ENCODE measurements at places on chromosomes 11 and 22.
A peak's percentile ranks its signal among the peaks of the same experiment; 100 is the strongest.

DNA sequence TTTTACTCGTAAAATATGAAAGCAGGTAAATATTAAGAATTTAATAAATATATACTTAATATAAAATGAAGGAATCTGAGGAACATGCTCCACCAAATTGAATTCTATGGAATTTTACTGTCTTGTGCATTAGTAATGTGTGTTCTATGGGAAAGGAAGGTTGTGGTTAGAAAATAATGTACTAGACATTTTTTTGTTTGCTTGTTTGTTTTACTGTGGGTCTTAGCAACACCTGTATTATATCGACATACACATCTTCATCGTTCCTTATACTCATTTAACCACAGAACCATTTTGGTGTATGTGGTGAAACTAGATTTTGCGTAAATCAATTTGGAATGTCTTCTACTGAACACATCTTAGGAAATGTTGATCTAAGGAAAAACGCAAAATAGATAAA is 114.1 kb upstream of the MTMR2 start:
- no peak for DNase-seq

GRCh38 chr11:92458486-92458885 is 233.9 kb downstream of the FAT3 start:
- DNase-seq, result no peak

DNA sequence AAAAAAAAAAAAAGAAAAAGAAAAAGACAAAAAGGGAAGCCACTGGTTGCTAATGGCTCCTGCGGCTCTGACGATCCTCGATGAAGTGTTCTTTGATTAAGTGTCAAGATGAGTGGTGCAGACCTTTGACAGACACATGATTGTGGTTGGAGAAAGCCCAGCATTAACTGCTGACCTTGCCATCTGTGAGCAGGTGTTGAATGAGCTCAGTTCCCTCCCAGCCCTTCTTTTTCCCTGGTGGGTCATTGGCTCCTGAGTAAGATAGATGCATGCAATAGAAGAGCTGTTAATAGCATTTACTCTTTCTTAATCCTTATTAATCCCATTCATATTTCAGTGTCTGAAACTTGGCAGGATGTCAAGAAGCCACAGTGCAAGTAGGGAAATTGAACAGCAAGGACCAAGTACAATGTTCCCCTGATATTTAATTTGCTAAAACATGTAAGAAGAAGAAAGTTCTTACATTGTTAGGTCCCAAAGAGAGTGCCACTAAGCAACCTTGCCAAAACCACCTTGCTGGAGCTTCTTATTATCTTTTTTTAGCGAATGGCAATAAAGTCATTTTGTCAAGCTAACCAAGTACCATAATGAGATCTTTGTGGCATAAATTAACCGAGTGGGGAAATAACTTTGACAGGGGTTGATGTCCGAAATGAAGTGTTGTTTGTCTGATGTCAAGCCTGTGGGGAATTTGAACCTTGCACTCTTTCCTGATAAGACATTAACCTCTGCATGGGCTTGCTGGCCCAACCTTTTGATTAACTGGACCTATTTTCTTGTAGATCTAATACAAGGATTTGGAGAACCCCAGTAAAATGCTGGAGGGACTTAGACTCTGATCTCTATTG is 113.7 kb downstream of the PTPRJ start:
- peak; percentile 76 for DNase-seq

- DNase-seq, result no peak
Observed at GRCh38 chr22:29904020-29904419, 21.0 kb downstream of the MTMR3 start.

- no peak for DNase-seq
Observed at GRCh38 chr11:125157953-125158680, 6.4 kb upstream of the PKNOX2 start.

Data from NCI-H1092 (cell line).